ENCODE measurements at places on chromosomes 11 and 22.

DNA sequence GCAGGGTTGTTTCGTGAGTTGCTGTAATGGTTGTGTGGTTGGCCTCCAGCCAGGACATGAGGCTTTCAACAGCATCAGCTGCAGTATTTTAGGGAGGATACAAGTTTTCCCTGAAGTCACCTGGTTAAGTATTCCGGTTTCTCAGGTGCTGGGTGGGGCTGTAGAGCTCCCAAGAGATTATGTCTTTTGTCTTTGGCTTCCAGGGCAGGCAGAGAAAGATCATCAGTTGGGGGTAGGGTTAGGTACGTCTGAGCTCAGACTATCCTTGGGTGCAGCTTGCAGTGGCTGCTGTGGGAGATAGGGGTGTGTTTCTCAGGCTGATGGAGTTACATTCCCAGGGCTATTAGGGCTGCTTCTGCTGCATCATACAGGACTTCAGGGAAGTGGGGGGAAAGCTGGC lies 47.5 kb upstream of the MRGPRX1 start:
- no peak for DNase-seq

- no peak for DNase-seq
These were observed 537.8 kb upstream of the CCDC179 start for GRCh38 chr11:23398052-23398451.

DNA sequence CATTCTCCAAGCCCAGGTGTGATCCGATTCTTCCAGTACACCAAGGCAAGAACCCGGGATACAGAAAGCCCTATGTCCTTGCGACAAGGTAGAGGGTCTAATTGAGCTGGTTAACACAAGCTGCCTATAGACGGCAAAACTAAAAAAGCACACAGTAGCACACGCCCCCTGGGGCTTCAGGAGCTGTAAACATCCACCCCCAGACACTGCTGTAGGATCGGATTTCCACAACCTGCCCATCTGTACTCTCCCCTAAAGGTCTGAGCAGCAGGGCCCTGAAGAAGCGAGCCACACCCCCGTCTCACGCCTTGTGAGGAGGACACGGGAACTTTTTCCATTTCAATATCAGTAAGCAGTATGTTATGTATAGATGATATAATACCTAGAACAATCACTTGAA lies 624.7 kb downstream of the BUD13 start:
- no peak for DNase-seq

DNA sequence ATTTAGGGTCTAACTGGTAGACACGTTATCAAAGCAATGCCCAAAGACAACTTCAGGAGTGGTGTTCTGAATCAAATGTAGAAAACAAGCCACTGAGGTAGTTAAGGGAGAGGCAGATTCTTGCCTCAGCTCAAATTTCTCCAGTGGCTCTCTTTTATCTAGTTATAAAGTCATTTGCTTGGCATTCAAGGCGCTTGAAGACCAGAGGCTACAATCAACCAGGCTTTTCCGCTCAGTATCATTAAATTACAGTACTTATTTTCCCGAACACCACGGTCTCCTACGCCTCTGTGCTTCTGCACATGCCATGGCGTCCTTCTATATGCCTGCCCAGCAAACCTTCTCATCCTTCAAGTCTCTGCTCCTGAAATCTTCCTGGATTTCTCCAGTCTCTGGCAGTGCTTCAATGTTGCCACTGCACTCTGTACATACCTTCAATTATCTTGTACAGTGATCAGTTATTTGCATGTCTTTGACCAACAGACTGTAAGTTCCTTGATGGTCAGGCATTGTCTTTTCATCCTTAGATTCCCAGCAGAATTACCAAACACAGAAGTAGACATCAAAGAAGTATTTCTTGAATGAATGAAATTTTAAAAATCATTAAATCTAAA lies 1.4 kb downstream of the POGLUT3 start:
- DNase-seq, result no peak

DNA sequence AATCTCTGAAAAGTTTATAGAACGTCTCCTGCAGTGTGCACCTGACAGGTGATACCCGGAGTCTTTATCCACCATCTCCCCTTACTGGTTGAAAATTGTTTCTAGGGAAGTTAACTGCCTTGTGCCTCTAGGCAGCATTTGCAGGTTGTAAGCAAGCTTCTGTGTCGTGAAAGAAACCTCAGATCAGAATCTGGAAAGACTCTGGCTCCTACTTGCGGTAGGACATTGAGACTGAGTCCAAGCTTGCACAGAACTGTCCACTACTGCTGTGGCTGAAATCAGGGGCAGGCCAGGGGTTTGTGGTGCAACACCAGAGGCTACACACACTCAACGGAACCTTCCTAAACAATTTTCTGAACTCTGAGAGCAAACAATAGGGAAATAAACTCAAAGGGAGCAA lies 34.8 kb upstream of the MYOD1 start:
- no peak for DNase-seq

DNA sequence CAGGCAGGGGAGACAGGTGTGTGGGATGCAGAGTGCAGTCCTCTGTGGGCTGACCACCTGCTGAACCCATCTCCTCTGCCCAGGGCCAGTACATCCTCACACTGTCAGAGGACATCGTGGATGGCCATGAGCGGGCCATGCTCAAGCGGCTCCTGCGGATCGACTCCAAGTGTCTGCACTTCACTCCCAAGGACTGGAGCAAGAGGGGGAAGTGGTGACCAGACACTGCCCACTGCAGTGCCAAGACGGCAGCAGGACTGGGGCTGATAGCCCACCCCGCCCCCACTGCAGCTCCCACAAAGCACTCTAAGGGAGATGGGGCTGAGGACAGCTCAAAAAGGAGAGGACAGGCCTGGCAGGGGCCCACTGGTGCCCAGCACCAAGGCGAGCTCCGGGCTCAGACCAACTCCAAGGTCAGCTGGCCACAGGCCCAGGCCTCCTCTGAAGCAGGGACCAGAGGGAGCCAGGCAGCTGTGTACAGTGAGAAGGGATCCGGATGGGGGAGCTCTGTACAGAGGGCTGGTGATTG lies 1.6 kb downstream of the RNASEH2C start:
- DNase-seq, result no peak

GRCh38 chr22:46710806-46711205 lies 27.2 kb downstream of the CERK start:
- no peak for DNase-seq

GRCh38 chr11:119750056-119750455 lies 21.1 kb upstream of the NECTIN1 start:
- DNase-seq, result no peak

DNA sequence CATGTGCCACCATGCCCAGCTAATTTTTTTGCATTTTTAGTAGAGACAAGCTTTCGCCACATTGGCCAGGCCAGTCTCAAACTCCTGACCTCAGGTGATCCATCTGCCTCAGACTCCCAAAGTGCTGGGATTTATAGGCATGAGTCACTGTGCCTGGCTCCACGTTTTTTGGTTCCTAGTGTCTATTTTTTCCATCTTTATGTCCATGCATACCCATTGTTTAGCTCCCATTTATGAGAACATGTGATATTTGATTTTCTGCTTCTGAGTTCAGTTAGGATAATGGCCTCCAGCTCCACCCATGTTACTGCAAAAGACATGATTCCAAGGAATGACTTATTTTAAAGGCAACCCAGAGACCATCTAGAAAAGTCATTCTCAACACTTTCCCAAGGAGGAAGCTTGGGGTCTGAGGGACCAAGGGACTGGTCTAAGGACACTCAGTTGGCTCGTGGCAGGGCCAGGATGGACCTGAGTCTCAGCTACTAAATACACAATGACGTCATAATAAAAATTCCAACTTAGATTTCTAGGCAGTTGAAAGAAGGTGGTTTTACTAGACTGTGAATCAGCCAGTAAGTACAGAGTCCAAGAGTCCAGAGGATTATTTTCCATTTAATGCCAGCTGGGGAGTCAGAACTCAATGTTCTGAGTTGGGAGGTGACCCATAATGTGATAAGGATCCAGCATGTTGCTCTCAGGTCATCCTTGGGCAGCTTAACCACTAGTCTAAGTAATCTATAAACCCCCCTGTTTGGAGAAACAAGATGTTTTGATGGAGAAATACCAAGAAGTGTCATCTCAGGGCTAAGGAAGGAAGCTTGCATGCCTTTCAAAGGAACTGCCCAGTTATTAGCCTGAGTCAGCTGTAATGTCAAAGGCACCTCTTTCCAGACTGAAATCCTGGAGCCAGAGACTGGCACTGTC lies 39.4 kb downstream of the ABTB2 start:
- DNase-seq, result no peak

- no peak for DNase-seq
These were observed 64.7 kb downstream of the PDE2A start for GRCh38 chr11:72609476-72609875.

GRCh38 chr11:2888266-2888968 lies 2.8 kb upstream of the CDKN1C start:
- DNase-seq, result peak; percentile 56

DNA sequence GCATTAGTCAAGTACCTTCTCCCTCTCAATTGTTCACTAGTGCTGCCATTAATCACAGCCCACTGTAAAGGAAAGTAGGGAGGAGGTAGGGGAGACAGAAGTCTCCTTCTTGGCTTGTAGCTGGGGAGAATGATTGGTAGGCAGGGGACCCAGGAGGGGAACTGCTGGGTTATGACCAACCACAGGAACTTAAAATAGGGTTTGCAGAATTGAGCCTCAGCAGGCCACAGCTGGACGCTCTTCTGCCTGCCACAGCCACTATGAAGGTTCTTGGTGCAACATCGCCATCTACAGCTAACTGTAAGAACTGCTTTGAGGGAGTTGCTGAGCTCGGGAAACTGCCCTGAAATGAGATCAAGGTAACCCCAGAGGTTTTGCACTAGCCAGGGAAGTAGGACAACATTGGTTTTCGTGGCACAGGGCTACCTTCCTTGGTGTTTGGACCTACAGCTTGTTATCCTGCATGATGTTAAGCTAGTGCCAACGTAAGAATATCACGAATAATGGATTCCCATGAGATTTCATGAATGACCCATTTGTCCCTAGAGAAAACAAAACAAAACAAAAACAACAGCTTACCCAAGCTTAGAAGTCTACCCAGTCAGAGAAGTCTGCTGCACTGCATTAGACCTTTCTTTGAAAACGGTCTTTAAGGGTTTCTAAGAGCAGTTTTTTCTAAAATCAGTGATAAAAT lies 787.1 kb upstream of the API5 start:
- peak; percentile 11 for DNase-seq

DNA sequence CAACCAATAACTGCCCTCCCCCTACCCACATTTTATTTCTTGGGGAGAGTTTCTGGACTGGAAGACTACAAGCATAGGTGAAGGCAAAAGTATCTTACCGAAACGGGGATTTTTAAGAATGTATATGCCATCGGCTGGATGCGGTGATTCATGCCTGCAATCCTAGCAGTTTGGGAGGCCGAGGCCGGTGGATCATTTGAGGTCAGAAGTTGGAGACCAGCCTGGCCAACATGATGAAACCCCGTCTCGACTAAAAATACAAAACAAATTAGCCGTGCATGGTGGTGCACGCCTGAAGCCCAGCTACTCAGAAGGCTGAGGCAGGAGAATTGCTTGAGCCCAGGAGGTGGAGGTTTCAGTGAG lies 20.8 kb upstream of the SLN start:
- DNase-seq, result no peak

- no peak for DNase-seq
These were observed 18.8 kb upstream of the ACCSL start for GRCh38 chr11:44028816-44029506.

DNA sequence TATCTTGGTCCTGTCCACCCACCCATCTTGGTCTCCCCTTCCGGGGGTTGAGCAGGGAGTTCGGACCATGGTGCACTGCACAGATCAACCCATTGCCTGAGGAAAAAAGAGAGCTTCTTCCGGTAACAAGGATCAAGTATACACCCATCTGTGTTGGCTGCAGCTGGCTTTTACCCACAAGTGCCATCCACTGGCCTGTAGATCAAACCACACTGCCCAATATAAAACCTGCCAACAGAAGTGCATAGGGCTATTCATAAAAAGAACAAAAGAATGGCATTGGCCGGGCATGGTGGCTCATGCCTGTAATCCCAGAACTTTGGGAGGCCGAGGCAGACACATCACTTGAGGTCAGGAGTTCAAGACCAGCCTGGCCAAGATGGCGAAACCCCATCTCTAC lies 94.5 kb downstream of the ZC3H12C start:
- no peak for DNase-seq

Data from HL-60 (cell line).